ENCODE measurements at places on chromosomes 11 and 22.

DNA sequence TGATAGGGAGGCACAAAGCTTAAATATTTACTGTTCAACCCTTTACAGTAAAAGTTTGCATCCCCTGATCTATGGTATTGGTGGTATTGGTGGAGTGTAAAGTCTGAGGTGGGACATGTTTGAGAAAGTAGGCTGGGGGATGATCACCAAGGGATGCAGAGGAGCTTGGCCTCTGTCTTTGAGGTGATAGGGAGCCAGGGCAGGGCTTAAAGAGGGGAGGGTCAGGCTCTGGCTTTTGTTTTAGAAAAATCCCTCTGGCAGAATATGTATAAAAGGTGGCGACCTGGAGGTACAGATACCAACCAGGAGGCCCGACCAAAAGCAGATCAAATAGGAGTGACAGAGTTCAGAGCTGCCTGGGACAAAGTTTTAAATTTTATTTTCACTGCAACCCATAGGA is 59.0 kb downstream of the SWAP70 start:
- DNase-seq: no peak

- DNase-seq: no peak
Observed at GRCh38 chr11:106070606-106071005, 6.5 kb downstream of the KBTBD3 start.

GRCh38 chr22:22075382-22076163 is 93.0 kb upstream of the TOP3B start:
- peak; percentile 11 for DNase-seq

- no peak for DNase-seq
Observed at GRCh38 chr11:33520112-33520511, 180.5 kb downstream of the C11orf91 start.

DNA sequence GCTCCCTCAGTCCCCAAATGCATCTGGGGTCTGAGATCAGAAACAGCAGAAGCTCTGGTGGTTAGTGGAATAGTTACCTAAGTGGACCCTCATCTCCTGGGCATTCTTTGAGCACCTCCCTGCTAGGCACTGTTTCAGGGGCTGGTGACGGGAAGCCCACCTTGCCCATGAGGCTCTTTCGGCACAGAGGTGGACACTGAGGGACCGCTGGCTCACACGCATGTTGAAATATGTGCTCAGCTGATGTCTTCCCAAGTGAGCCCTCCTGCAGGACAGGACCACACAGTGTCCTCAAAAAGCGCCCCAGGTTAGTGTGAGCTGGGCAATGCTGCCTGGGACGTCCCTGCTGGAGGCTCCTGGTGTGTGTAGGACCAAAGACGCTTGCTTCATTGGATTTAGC is 1379.9 kb downstream of the TBC1D22A start:
- DNase-seq: no peak

GRCh38 chr11:112025707-112026106 is 499 bp downstream of the DLAT start:
- no peak for DNase-seq

DNA sequence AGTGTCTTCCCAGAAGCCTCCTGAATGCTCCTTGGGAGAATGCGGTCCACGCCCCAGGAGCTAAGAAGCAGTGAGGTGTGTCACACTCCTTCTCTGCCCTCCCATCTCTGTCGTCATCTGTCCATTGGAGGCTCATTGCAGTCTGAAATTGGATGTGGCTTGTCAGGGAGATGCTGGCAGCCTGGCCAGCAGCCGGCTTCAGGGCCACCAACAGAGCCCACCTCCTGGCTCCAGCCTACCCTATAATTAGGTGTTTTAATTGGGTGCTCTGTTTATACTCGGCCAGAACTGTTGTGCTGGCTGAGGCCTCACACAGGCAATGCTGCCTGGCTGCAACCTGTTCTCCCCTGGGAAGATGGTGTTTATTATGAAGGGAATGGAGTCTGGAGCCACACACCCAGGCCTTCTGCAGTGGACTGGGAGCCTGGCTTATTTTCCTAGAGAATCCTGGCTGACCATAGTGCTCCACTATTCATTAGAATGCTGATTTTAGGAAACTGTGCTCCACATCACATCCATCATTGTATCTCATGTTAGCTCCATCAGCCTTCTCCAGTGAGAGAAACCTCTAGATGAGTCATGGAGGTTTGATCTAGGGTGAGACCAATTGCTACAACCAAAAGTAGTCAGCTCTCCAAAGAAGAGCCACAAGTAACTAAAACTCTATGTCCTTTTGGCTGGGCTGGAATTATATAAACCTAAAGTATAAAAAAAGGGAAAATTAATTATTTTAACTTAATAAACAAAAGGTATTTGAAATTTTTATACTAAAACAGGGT is 86.8 kb upstream of the CRTAM start:
- DNase-seq: no peak

GRCh38 chr11:67997475-67997921 is 6.4 kb downstream of the UNC93B1 start:
- no peak for DNase-seq

- DNase-seq: no peak
Observed at GRCh38 chr22:45686004-45686403, 14.4 kb downstream of the ATXN10 start.

DNA sequence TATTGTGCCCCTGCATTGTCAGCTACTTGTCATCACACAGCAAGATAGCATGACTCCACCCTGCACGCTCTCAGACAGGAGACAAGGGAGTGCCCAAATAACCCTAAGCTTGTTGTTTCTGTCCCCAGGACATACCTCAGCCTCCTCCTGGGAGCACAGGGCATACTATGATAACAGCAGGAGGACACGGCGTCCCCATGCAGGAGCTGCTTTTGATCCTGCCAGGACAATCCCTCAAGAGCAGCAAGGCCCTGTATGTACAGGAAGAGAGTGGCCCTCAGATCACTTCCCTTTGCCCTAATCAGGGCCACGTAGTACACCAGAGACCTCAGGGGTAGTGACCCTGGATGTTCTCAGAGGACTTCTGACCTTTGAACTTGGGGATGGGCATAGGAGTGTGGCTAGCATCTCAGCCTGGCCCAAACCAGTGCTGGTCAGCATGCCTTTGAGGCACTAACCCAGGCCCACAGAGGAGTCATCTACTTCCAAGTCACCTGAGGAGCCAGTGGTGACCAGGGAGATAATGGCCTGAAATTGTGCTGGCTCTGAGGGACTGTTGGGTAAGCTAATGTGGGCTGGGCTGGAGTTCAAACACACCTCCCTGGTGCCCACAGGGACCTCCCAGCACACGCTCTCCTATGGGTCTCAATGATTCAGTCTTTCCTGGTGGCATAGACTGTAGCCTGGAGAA is 9.2 kb downstream of the APOA4 start:
- DNase-seq: no peak

DNA sequence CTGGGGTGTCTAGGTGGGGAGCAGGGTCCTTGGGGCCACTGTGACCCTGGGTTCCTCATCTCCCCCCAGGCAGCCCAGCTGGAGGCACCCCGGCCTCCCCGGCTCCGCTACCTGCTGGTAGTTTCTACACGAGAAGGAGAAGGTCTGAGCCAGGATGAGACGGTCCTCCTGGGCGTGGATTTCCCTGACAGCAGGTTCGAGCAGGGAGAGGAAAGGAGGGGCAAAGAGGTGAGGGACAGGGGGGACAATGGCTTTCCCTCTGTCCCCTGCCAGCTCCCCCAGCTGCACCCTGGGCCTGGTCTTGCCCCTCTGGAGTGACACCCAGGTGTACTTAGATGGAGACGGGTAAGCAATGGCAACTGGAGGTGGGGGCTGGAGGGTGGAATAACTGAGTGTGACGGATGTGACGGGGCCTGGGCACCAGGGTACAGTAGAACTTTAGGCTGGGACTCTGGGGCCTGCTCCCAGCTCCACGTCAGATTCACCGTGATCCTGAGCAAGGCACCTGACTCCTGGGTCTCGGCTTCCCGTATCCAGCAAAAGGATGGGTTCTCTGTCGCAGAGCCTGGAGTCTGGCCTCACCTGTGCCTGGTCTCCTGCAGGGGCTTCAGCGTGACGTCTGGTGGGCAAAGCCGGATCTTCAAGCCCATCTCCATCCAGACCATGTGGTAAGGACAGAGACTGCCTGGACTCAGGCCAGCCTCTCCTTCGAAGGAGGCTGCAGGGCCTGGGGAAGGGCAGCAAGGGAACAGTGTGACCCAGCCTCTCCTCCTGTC is 3.6 kb downstream of the SSH3 start:
- no peak for DNase-seq

DNA sequence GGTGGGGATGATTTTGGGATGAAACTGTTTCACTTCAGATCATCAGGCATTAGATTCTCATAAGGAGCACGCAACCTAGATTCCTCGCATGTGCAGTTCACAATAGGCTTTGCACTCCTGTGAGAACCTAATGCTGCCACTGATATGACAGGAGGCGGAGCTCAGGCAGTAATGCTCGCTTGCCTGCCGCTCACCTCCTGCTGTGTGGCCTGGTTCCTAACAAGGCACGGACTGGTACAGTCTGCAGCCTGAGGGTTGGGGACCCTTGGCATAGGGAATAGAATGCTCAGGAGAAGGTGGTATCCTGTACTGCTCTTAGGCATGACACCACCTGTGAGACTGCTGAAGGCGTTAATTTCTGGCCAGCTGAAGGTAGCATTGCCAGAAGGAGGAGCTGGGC is 47.0 kb downstream of the STIM1 start:
- no peak for DNase-seq

DNA sequence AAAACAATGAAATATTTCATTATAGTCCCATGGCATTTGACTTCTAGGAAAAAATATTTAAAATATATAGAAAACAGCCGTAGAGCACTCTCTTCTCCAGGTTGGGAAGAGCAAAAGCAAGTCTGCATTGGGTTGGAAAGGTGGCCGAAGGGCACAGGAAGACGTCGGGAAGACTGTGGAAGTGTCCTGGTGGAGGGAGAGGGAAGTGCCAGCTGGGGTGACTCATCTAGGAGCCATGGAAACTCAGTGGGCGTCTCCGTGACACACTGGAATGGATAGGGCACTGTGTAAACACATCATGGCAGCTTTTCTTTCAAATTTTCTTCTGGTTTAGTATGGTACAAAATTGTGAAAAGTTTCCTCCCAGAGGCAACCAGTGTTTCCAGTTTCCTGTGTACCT is 12.7 kb downstream of the GTPBP1 start:
- no peak for DNase-seq

DNA sequence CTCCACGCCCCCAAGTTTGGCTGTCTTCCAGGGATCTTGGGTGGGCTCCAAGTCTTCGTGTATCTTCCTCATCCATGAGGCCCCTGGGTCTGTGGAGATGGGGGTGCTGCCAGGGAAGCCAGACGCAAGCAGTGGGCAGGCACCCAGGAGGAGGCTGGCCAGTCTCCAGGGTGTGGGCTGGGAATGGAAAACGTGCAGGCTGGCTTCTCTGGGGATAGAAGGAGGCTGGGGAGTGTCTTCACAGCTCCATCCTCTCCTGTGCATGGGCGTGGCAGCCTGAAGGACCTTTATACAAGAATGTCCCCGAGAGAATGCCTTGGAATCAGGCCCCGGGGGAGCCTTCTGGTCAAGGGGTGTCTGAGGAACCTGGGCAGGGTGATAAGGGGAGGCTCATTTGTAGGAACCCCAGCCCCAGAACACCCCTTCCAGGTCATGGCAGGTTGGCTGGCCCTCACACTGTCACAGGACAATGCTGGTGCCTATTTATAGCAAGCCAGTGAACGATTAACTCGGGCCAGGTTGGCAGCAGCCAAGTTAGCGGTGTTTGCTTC is 14.0 kb downstream of the SGSM1 start:
- DNase-seq: no peak

All from caudate nucleus (tissue), 63 donors.